Stimulated activated CD8-positive, alpha-beta memory T cell treated with anti-CD3 and anti-CD28 coated beads, Interleukin-7, amount 100 ng/mL, for 24 hours (primary cell): ENCODE measurements at places on chromosomes 11 and 22.

- DNase-seq: no peak
Observed at GRCh38 chr11:95451261-95451660, 220.3 kb upstream of the SESN3 start.

DNA sequence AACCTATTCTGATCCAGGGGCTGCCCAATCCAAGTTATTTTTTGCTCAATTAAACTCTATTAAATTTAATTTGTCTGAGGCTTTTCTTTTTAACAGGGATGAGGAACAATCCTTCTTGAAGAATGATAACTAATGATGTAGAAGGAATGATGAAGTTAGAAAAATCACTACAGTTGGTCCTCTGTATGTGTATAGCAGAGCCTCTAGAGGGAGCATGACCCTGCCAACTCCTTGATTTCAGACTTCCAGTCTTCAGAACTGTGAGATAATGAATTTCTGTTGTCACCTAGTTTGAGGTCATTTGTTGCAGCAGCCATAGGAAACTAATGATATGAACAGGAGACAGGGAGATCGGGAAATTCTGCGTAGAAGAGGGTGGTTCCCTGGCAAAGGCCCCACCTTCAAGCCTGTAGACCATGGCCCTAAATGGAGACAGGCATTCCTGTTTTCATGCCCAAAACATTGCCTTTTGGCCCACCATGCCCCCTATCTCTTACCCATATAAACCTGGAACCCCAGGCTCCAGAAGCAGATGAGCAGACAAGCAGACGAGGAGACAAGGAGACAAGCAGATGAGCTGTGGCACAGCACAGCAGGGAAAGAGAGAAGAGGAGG lies 7.7 kb upstream of the QSER1 start:
- DNase-seq: no peak

DNA sequence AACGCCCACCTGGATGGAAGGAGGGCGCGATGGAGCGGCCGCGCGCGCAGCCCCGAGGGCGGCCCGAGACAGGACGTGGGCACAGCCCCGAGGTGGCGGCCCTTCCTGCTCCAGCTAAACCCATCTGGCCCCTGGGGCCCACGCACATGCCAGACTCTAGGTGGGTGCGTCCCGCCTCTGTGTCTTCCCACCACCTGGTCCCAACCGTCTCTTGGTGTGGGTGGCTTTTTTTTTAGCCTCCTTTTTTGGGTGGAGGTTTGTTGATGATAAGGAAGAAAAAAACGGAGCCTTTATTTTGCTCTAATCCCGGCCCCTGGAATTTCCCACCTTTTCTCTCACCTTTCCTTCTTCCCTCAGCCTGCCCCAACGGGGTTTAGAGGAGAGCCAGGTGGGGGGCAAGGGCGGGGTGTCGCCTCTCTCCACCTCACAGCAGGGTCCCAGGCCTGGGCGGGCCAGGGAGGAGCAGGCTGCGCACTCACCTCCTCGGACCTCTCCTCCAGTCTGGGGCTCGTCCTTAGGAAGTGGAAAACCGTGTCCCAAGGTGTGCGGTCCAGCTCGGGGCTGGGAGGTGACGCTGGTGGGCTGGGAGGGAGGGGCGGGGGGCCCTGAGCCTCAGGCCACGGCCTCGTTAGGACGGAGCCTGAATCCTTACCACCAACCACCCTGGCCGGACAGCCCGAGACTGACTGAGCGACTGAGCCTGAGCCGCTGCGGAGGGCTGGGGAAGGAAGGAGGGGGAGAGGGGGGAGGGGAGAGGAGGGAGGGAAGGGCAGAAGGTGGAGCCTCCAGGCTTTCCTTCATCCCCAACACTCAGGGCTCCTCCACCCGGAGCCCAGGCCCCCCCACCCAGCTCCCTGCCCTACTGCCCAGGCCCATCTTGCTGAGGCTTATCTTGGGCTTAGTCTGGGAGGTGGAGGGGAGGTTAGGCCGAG lies at the start of gene SOX10:
SOX10 (minus strand) TSS at position 696 of the 932 bp plus-strand sequence. CDS start 771 bp downstream, outside the sequence.
- no peak for DNase-seq

- DNase-seq: no peak
Observed at GRCh38 chr11:92152245-92152644, 72.4 kb upstream of the FAT3 start.

DNA sequence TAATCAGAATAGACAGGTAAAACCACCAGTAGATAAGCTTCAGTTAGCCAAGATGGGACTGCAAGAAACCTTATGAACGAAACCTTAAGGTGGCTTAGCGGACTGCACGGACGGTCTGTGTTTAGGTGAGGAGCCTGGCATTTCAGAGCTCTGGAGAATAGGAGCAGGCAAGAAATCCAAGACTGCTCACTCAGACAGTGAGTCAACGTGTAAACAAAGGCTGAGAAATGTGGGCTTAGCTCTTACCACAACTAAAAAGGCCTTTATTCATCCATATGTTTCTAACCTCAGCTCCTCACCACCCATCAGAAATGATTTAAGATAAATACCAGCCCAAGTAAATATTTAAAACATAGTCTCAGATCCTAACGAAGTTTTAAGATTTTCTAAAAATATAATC lies 657.7 kb downstream of the OPCML start:
- DNase-seq: no peak

- DNase-seq: no peak
Observed at GRCh38 chr22:32811788-32812545, 10.5 kb downstream of the TIMP3 start.

DNA sequence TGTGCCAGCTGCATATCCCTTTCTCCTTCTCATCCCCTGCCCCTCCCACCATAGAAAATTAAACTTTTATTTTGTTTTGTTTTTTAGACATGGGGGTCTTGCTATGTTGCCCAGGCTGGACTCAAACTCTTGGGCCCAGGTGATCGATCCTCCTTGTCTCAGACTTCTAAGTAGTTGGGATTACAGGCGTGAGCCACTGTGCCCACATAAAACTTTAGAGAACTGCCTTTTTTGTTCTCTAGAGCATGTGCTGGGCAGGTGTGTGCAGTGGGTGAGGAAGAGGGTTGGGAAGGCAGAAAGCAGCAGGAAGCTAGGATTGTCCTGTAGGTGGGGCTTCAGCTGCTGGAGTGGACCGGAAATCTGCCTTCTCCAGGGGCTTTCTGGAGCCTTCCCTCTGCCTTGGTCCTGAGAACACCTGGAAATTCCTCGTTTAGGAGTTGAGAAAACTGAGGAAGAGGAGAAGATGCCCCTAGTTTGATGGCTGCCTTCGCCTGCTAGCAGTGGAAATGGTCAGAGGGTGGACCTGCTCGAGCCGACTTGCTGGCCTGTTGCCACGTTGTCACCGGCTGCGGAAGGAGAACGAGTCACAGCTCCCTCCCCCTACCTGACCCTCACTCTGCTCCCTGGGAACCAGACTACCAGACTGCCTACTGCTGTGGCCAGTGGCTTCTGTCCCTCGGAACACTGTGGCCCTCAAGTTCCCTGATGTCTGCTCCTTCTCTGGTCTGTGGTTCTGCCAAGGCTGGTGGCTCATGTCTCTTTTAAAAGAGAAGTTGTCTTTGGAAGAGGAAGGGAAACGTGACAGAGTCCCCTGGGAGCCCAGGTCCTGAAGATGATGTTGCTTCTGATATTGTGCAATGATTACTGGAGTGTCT lies 4.0 kb downstream of the ST14 start:
- no peak for DNase-seq

- no peak for DNase-seq
Observed at GRCh38 chr22:35411102-35411501, 11.2 kb downstream of the MCM5 start.

- no peak for DNase-seq
Observed at GRCh38 chr11:103887001-103887658, 149.3 kb upstream of the DDI1 start.
